ENCODE measurements at places on chromosomes 1 and 21.

DNA sequence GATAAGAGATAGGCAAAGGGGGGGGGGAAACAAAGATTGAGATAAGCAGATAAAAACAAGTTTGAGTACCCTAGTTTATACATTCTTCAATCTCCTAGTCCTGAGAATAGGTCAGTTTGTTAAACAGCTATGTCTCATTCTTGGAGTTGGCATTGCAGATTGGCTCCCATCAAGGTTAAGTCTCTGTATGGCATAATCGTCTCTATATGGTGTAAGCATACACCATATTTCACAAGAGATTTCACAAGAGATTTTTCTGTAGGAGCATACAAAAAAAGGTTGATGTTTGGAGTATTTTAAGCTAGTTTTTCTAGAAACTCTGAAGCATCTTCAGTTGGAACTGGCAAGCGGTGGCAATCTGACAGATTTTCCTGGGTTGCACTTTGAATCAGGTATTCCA is 35.8 kb downstream of the NCAM2 start:
- no peak for DNase-seq

- DNase-seq, result no peak
These were observed 226.1 kb downstream of the DNAH14 start for GRCh38 chr1:225155555-225155954.

DNA sequence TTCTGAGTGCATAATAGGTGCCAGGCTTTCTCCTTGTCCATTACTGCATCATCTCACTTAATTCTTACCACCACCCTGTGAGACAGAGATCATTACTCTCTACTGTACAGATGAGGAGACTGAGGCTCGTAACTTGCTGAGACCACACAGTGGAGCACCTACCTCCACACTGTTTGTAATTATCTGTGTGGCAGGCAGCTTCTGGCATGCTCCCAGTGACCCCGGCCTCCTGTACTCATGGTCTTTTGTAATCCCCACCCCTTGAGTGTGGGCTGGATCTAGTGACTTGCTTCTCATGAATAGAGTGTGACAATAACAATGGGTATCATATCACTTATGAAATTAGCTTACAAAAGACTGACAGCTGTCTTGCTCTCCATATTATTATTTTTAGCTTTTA is 407.3 kb downstream of the MATN1 start:
- no peak for DNase-seq

- no peak for DNase-seq
These were observed 2.2 kb downstream of the RPS8 start for GRCh38 chr1:44777547-44777946.

DNA sequence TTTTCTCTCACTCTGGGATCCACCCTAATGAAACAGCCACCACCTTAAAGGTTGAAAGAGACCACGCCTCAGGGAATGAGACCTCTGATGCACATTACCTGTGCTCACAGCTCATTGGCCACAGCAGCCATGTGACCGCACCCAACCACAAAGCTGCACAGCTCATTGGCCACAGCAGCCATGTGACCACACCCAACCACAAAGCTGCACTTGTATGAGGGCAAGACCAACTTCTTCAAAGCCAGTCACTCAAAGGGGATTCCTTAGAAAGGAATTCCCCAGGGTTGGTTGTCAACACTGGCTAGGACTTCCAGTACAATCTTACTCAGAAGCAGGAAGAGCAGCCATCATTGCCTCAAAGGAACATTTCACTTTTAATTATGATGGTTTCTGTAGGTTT is 43.6 kb upstream of the PDE9A start:
- peak; percentile 40 for DNase-seq

GRCh38 chr1:156152628-156153027 is 757 bp upstream of the SEMA4A start:
- no peak for DNase-seq

DNA sequence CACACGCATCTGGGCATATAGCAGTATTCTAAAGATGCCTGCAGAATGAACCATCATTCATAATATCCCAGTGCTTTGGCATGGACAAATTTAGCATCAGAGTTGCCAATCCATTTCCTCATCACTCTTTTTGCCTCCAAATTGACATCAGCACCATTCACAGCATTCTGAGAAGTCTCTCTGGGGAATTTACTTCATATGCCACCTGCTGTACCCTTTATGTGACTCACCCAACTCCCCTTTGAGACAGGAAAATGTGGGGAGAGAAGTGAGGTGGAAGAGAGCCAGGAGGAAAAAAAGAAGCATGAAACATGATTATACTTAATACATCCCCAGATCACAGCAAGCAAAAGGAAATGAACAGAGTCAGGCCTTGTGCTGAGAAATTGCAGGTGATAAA is 37.4 kb downstream of the RAB3B start:
- DNase-seq, result no peak

DNA sequence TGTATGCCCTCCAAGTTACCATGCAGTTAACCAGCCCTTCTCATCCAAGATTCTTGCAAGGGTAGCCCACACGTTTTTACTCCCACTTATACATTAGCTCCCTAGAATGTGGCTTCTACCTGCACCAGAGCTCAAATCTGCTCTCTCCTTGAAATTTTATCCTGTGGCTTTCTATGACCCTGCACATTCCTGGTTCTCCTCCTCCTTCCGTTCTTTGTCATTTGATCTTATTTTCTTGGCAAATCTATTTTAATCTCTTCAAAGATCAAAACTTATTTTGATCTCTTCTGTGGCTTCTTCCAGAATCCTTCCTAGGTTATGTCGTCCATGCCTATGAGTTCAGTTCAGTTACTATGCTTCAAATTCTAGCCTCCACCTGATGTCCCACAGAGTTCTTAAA is 115.6 kb upstream of the GUCA2B start:
- DNase-seq, result no peak

GRCh38 chr1:43719063-43719462 is 11.7 kb downstream of the ST3GAL3 start:
- DNase-seq, result no peak

GRCh38 chr1:51019811-51020210 is 49.8 kb downstream of the CDKN2C start:
- no peak for DNase-seq

DNA sequence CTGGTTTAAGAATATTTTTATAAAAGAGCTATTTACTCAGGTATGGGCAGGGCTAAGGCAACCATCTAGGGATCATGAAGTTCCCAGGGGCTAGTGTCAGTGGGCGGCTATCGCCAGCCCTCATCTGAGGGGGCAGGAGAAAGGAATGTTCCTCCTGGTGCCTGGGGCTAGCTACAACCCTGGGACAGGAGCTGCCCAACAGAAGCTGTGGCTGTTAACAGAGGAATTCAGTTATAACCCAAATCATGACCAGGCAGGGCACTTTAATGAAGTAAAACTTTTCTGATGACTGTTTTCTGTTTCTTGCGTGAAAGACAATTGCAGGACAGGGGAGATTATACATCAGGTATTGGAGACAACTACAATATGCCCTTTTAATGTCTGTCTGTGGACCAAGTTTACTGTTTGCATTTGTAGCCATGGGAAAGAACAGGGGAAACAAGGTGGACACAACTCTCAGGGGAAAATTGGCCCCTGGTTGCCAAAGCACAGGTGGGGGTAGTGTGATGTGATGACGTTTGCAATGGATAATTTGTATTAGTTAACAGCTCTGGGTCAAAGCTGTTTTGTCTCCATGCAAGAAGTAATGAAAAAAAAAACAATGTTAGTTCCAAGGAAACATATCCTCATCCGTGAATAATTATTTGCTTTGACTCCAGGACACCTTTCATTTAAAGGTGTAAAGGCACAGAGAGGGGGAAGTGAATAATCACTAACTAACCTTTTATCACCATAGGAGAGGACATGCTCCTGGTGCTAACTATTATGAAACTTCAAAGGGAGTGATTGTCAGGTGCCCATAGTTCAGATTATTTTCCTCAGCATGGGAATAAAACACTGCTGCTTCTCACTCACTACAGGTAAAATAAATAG is 105.2 kb downstream of the TSEN15 start:
- no peak for DNase-seq
